ENCODE measurements at places on chromosomes 3 and 15.

DNA sequence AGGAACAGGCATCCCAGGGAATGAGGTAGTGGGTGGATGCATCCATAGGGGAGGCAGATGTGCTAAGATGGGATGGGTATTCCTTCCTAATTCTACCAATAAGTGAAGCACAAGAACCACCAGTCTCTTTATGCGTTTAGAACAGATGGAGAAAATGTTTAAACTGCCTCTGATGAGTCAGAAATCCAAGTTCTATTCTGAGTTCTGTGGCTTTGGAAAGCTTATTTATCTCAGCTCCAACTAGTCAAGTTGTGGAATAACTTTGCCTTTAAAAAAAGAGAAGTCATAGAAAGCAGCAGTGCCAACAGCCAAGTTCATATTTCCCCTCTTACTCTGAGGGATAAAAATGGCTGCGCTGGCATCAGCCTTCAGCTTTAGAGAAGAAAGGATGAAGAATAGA is 761.7 kb downstream of the IGSF11 start:
- DNase-seq, result no peak

GRCh38 chr3:146796078-146796477 is 190.9 kb upstream of the PLSCR5 start:
- no peak for DNase-seq

DNA sequence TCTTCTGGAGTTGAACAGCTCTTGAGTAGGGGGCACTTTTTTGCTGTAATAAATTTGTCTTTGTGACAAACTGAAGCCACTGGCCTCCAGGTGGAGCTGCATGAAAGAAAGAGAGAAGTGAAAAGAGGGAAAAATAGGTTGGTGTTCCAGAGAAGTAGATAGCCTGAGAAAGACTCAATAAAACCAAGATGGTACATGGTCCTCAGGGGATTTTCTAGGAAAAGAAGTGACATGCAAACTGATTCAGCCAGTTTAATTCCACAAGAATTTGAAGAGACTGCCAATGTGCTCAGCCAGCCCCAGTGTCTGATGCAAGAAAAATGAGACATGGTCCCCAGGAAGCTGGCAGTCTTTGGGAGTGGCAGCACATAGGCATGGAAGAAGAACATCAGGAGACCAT is 152.7 kb downstream of the CD47 start:
- DNase-seq, result no peak

- DNase-seq, result no peak
Observed at GRCh38 chr3:159765860-159766294, 222.8 kb upstream of the IL12A start.

DNA sequence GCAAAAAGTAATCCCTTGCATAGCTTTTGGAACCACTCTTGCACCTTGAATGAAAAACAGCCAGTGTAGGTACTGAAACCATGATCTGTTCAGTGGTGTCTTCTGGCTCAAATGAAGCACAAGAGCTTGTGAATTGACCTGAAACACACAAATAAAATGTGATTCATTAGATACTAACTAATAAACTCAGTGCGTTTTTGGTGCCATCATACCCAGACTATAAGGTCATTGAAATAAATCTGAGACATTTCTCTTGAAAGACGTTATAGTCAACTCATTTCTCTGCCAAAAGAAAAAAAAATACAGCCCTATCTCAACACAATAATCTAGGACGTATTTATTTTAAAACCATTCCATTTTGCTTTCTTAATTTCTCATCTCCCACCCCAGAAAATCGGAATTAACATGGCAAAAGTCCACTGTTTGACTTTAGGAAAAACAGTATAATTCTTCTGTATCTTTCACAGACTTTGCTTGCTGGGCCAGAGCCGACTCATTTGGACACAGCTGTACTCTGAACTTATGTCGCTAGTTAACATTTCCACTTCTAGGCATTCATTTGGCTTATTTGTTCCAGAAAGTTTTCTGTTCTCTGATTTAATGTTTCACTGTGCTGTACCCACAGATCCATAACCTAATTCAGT is 284.9 kb upstream of the TBL1XR1 start:
- DNase-seq, result no peak

- DNase-seq, result no peak
Observed at GRCh38 chr3:131608296-131608695, 105.5 kb upstream of the MRPL3 start.

DNA sequence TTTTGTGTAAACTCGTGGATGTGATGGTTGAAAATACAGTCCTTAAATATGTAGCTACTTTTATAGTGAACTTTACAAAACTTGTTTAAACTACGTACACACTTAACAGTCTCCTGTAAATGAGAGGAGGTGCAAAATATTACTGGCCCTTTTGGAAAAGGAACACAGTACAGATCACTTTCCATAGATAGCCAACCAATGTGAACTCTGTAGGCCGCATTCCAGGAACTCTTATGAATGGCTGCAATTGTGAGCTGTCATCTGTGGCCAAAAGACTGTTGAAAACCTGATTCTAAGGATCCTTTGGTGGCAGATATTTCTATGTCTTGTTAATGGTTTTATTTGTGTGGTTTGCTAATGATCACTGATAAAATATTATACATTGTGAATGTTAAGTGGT is 6.2 kb downstream of the TSC22D2 start:
- DNase-seq, result no peak

DNA sequence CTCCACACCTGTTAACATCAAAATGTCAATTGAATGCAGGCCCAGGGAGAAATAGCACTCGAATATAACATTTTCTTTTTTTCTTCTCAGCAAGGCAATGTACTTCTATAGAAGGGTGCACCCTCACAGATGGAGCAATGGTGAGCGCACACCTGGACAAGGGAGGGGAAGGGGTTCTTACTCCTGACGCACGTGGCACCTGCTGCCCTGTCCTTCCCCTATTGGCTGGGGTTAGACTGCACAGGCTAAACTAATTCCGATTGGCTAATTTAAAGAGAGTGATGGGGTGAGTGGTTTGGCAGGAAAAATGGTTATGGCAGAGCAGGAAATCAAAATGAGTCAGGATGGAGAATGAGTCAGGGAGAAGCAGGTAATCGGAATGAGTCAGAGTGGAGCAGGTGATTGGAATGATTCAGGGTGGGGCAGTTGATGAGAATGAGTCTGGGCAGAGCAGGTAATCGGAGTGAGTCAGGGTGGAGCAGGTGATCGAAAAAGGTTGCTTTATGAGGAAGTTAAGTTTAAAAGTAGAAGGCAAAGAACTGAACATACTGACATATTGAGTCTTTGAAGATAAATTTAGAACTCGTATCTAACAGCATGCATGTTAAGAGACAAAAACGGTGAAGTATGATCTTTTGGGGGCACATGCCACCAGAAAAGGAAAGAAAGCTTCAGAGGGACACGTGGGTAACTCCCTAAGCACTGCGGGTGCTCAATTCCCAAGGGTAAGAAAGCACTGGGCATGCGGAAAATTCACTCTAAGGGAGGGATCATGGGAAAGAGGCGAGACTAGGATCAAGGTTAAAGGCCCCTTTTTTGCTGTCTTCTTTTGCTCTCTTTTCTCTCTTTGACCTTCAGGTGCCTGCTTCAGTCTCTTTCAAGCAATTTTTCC is 72.9 kb upstream of the GALNT15 start:
- DNase-seq, result no peak

DNA sequence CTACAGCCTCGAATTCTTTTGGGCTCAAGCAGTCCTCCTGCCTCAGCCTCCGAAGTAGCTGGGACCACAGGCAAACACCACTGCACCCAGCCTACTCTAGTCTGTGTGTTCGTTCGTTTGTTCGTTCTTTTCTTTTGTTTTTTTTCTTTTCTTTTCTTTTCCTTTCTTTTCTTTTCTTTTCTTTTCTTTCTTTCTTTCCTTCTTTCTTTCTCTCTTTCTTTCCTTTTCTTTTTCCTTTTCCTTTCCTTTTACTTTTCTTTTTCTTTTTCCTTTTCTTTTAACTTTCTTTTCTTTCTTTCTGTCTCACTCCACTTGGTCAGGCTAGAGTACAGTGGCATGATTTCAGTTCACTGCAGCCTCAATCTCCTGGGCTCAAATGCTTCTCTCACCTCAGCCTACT is 36.8 kb downstream of the LMLN start:
- no peak for DNase-seq

DNA sequence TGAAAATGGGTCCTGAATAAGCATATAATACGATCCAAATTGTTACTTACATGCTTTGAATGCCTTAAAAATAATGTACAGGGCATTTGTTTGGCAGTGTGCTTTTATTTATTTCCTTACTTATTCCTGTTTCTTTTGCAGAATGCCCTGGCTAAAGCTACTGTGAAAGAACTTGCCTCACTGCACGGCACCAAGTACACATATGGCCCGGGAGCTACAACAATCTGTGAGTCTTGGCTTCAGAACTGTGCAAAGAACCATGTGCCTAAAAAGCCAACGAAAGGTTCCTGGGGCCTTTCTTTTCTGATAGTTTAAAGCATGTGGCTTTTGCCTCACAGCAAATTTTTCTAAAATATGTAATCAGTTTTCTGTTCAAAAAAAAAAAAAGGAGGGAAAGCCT is 7.8 kb upstream of the CPA3 start:
- no peak for DNase-seq

DNA sequence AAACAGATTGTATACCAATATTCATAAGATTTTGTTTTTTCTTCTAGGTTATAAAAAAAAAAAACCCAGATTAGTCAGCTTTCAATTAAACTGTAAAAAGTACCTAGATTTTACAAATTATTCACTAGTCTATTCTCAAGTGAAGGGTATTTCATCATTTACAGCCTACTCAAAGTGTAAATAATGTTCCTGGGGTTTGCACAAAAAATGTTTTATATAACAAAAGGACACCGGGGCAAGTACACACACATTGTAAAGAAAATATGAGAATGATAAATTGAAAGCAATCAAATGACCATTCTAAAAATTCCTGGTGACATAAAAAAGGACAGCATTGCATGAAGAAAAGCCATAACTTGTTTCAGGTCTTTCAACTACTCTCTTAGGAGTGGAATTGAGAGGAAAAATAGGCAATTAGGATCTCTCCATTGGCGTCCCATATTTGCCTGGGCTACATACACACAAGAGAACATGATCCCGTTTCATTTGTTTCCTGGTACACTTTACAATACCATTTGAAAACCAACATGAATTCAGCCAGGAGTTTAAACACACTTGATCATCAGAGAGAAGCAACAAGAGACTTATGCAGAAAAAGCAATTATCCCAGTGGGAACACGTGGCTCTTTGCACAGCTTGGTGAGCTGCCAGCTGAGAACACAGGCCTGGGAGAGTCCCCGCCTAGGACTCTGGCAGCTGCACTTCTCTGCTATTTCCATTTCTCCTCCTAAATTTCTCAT is 1039.2 kb downstream of the ROBO1 start:
- DNase-seq, result no peak

DNA sequence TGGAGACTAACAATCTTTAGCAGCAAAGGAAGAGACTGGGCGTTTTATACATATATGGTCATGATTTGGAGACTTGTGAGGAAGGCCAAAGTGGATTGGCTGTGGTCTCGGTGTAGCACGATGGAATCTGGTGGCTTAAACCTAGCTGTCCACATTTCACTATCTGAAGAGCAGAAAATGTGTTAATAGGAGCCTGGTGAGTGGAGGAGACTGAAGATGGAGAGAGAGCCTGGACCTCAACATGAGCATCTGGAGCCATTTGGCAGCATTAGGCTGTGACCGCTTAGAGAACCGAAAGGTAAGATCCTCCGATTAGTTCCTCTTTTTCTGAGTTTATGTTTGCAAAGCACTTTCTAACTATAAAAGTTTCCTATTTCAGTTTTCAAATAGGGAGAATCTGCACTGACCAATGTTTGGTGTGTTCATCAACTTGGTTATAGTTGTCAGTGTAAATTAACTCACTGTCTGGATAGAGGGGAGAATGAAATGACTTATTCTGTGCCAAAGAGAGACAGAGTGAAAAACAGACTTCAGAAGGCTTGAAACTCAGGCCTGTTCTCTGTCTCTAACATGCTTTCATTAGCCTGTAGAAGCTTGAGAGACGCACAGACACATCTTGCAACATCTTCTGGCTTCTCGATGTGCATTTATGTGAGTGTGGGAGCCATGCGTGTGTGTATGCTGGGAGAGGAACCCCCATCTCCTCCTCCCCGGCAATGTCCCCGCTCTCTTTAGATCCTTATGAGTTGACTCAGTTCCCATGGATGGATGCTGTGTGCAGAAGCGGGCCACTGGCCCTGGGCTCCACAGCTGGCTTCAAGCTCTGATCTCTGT is 244.7 kb upstream of the TBL1XR1 start:
- no peak for DNase-seq

GRCh38 chr3:150314248-150315004 is 93.7 kb upstream of the TSC22D2 start:
- no peak for DNase-seq

DNA sequence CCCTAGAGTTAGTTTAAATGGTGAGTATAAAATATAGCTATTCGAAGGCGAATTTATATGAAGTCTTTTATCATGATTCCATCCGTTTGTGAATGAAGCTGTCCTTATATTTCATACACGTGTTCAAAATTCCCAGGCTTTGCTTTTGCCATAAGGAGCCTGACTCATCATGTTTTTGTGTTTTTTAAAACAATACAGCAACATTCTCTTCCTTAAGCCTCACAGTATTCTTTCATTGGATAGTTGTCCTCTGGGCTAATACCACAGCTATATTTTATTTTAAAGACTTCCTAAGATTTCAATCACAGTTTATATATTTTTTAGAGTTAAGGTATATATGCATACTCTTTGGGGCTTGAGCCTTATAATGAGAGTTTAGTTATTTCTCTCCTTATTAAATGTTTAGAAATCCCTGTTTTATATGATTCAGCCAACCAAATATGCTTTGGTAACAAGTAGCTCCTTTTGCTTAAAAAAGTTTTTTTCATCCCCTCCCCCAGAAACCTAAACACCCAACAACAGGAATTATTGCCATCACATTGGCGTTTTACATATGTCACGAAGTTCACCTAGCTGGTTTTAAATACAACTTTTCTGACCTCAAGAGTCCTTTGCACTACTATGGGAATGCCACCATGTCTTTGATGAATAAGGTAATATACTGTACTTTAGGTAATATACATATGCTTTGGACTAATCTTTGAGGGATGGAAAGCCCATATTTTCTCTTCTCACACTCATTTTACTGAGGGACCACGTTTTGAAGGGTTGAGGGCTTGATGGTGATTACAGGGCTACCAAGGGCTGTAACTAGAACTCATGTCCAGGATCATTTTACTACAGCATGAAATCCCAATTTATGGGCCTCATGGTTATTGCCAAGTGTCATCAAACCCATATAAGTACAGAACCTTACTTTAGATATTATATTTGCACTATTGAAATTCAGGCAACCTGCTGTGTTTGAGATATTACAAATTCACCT is 28.5 kb downstream of the ST3GAL6 start:
- no peak for DNase-seq

DNA sequence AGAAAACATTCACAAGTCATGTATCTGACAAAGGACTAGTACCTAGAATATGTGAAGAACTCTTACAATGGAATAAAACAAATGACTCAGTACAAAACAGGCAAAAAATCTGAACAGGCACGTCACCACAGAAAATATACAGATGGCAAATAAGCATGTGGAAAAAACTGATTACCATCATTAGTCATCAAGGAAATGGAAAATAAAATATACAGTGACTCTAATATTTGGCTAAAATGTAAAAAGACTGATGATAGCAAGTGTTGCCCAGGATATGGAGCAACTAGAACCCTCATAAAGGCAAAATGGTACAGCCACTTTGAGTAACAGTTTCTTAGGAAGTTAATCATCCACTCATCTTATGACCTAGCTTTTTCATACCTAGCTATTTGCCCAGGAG is 95.8 kb upstream of the ABHD17C start:
- no peak for DNase-seq

- no peak for DNase-seq
Observed at GRCh38 chr15:38890194-38890593, 325.6 kb upstream of the RASGRP1 start.

Data from activated naive CD8-positive, alpha-beta T cell treated with anti-CD3 and anti-CD28 coated beads, Interleukin-2, amount 10 ng/mL, durations not matched to agents 7 days and 5 days (primary cell).